Fibroblast of skin of abdomen (primary cell): ENCODE measurements at places on chromosomes 11 and 22.

GRCh38 chr22:43006753-43007152 lies 8.2 kb downstream of the PACSIN2 start:
- DNase-seq = no peak

- DNase-seq = no peak
Observed at GRCh38 chr22:26066534-26066933, 102.7 kb upstream of the SEZ6L start.

DNA sequence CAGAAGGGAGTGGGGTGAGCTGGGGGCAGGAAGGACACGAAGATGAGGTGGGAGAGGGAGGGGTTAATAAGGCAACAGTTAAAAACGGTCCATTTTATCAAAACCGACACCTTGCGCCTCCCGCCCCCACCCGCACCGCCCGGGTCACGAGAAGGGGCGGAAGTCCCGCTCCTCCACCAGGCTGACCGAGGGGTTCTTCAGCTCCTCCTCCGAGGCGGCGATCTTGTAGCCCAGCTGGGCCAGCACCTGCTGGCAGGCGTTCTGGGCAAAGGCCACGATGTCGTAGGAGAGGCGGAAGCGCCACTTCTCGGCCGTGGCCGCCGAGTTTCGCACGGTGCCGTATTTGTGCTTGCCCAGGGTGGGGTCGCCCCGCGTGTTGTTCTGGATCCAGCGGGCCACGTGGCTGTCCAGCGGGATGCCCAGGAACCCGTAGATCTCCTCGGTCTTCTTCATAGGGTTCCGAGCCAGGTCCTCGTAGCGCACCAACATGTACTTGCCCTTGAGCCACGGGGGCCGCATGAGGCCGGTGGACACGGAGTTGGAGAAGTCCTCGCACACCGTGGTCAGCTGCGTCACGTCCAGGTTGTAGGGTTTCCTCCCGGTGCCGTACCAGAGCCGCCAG lies 15.8 kb downstream of the CHST1 start:
- no peak for DNase-seq

DNA sequence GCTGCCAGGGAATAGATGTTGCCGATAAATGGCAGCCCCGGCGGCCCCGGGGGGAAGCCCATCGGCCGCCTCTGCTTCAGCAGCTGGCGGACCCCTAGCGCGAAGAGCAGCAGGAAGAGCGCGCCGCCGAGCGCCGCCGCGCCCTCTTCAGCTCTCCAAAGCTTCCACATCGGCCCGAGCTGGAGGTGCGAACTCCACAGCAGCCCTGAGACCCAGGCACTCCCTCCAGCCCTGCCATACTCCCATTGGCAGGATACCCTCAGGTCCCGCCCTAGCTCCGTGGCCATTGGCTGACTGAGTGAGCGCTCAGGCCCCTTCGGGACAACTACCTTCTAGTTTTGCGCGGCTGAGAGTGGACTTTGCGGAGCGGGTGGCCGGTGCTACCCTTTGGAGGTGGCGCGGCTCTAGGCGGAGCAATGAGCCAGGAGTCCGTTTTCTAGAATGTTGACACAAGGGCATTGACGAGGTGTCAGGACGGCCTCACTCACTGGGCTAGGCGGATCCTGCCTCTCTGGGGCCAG lies at the start of gene CYP2R1:
Gene CYP2R1, minus strand, starts transcription at position 196 of the 521 bp plus-strand sequence. Its CDS starts 26 bp downstream, at position 170.
- DNase-seq = peak; percentile 97

DNA sequence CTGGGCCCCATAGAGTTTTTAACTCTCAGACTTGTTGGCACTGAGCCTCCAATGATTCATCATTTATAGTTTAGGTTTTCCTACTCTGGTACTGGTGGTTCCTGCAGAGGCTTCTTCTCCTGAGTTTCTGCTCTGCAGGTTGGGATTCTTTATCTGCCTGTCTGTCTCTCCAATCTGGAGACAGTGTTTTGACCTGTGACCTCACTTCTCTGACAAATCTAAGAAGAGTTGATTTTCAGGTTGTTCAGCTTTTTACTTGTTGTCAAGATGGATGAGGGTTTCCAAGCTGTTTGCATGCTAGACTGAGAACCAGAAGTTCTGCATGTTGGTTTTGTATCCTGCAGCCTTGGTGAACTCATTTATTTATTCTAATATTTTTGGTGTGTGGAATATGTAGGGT lies 63.9 kb downstream of the JAM3 start:
- DNase-seq = no peak

DNA sequence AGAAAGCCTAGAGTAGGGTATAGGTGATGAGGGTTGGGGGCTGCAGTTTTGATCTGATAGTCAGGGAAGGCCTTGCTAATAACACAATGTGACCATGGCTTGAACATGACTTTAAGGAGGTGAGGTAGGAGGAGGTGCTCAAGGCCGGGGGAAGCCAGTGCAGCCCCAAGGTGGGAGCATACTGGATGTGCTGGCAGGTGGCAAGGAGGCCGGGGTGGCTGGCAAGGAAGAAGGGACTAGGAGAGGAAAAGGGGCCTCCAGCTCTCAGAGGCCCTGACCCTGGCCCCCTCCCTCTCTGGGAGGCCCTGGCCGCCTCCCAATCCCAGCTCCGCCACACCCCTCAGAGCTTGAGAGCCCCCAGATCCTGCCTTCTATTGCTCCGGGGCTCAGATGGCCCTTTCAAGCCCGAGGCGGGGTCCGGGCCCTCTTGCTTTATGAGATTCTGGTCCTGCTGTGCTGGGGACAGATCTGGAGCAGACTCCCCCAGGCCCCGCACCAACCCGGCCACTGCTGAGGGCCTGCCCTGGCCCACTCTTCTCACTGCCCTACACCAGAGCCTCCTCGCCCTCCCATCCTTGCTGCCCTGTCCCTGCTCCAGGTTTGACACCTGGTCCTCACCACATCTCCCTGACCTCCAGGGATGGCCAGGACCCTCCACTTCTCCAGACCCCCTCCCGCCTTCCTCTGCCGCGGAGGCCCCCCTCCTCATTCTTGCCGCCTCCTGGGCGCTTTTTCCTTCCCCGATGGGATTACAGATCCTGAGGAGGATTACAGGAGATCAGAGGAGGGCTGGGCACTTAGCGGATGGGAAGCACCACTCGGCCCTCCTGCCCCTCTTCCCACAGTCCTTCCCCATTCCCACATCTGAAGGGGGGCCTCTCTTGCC lies 1.8 kb downstream of the PITPNM1 start:
- no peak for DNase-seq

DNA sequence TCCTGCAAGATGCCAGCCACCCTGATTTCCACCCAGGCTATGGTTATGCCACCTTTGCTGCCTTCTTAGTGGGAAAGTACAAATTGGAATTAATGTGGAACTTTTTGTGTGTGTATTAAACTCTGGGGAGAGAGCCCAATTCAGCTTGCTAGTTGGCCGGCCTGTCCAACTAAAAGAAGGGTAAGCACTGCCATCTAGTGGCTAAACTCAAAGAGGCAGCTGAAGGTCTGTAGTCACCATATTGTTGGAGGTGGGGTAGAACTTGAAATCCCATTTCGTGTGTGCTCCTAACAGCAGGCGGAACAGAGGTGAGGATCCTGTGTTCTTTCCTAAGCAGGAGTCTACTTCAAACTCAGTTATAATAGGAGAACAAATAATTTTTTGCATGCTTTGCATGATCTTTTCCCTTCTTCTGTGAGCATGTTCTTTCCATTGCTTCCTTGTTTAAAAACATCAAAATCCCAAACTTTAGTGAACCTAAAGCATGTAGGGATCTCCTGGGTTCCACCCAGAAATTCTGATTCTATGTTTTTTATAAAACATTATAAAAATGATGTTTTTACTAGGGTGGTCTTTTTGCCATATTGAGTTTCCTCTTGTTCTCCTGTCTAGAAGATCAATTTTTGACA lies 138.8 kb upstream of the SORL1-AS1 start:
- peak; percentile 75 for DNase-seq

GRCh38 chr11:119691701-119692539 lies 37.1 kb downstream of the NECTIN1 start:
- no peak for DNase-seq
